ENCODE measurements at places on chromosomes 2 and 18. TPM values are rescaled to one million over a fixed set of nuclear protein-coding genes. Genes with fewer than 3 reads are reported as not detected.

DSC3 gene
- under 0.01 TPM for total RNA-seq

REG1B gene
- total RNA-seq, result not detected

FSHR gene
- 0.29 TPM for total RNA-seq

SERPINB11 gene
- not detected for total RNA-seq

PLCL1 gene
- 3.2 TPM for total RNA-seq

RMDN2 gene
- 11.9 TPM for total RNA-seq

ATP9B gene
- 29.3 TPM for total RNA-seq

IKZF2 gene
- total RNA-seq, result 10.3 TPM

DNAJC5G gene
- not detected for total RNA-seq

CCBE1 gene
- 53.0 TPM for total RNA-seq

NXPH2 gene
- not detected for total RNA-seq

FER1L5 gene
- 1.1 TPM for total RNA-seq

CD8B2 gene
- total RNA-seq, result not detected

SPATA3 gene
- not detected for total RNA-seq

RGPD5 gene
- total RNA-seq, result 28.6 TPM

KCTD1 gene
- total RNA-seq, result 14.4 TPM

VAMP5 gene
- 21.8 TPM for total RNA-seq

ICA1L gene
- 8.7 TPM for total RNA-seq

FNDC4 gene
- total RNA-seq, result 21.4 TPM

UGT1A6 gene
- total RNA-seq, result not detected

SPC25 gene
- total RNA-seq, result 1.1 TPM

LBX2 gene
- 5.4 TPM for total RNA-seq

CXCR4 gene
- under 0.01 TPM for total RNA-seq

MREG gene
- total RNA-seq, result 1.8 TPM

MTCL1 gene
- 44.5 TPM for total RNA-seq

STPG4 gene
- 0.72 TPM for total RNA-seq

CFC1 gene
- total RNA-seq, result not detected

Data from osteoblast (primary cell).